ENCODE measurements at places on chromosomes 1 and 21.

GRCh38 chr1:213689260-213689659 lies 298.5 kb upstream of the PROX1 start:
- DNase-seq = no peak

GRCh38 chr1:8078176-8078671 lies 52.1 kb upstream of the ERRFI1 start:
- DNase-seq = no peak

DNA sequence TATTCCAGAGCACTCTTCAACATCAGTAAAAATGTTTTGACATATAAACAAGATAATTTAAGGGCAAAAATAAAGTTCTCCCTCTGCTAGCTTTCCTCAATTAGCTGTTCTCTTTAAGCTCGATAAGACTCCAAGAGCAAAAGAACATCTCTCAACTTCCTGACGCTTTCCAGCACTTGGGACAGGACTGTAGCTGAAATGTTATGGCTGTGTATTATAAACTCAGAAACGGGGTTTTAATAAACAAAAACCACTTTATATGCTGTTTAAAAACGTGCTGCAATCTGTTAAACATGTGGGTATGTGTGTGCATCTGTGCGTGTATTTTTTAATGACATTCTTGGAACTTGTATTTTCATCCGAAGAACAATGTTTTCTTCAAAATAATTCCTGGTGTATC lies 71.5 kb upstream of the RGS2 start:
- DNase-seq = no peak

- peak; percentile 77 for DNase-seq
These were observed 3.0 kb upstream of the TNFRSF4 start for GRCh38 chr1:1216770-1217620.

DNA sequence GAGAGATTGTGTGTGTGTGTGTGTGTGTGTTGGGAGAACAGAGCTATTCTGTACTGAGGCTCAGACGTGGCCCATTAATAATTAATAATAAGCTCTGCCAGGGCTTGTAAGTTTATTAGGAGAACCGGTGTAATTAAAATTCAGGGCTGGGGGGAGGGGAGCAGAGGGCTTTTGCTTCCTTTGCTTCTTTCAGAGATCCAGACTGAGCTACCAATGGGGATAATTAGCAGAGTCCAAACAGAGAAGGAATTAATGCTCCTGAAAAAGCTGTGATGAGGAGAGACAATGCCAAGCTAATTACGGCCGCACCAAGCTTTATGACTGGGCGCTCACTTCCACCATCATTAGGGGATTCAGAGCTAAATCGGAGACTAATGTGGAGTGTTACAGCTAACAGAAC lies 4.5 kb downstream of the SYT6 start:
- no peak for DNase-seq

DNA sequence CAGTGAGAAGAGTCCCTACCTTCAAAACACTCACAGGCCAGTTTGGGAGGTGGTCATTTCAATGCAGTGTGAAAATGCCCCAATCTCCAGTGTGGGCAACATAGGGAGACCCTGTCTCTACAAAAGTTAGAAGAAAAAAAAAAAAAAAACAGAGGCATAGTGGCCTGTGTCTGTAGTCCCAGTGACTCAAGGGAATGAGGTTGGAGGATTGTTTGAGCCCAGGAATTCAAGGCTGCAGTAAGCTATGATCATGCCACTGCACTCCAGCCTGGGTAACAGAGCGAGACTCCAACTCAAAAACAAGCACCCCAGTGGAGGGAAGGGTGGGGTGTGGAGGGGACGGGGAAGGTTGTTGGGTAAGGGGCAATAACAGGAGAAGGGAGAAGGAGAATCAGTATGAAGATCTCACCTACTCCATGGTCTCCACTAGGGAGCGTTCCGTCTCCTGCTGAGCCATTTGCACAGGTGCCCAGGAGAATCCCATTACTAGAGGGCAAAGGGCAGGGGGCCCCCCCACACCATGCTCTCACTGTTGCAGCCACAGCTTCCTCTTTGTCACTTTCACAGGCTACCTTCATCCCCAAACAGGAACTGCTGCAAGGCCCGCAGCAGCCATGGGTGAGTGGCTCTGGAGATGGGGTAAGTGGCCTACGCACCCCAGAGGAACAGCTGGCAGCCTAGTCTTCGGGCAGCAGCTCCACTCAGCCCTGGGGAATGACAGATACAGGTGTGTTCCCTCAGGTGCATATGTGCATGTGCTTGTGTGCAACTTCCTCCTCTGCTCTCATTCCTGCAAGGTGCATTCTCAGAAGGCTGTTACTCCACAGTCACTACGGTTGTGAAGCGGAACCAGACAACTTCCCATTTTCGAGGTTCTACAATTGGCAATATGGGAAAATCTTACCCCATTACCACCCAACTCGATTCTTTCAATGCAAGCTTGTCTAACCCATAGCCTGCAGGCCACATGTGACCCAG lies 87.9 kb upstream of the LYST start:
- DNase-seq = peak; percentile 49

GRCh38 chr1:228058949-228059633 lies 23.4 kb upstream of the ARF1 start:
- peak; percentile 41 for DNase-seq

DNA sequence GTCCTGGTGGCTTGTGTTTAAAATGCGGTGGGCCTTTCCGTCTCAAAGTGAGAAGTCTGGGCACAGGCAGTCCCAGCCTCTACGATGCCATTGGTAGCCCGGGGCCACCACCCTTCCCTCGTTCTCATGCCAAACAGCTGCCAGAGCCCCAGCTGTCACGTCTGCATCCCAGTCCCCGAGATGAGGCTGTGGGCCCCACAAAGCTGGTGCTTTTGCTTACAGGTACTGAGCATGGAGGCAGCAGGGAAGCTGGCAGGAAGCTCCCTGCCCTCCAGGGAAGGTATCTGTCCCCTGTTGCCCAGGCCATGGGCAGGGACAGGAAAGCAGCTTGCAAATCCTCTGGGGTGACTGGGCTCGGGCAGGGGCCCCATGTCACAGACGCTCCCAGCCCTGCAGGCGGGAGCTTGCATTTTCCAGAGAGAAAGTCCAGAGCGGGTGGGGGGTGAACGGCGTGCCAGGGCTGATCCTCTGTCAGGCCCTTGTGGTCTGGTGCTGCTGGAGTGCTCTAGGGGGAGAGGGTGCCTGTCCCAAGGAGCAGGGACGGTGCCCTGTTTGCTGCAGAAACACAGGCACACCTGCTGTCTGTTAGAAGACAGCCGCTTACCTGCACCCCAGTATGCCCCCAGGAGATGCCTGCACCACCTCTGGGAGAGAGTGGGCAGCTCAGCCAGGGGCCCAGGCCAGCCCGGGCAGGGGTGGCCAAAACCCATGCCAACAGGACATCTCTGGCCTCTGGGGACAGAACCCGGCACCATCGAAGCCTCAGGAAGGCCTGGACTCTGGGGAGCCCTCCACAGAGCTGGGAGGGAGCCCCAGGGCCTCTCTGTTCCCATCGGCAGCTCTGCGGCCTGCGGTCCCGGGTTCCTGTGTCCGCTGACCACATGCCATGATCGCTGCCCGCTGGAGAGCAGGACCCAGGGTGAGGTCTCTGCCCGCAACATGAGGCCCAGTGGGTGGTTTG lies 45.9 kb downstream of the SLX9 start:
- DNase-seq = no peak

GRCh38 chr1:176811511-176812288 lies 348.7 kb downstream of the PAPPA2 start:
- DNase-seq = no peak

- DNase-seq = no peak
These were observed 78.3 kb downstream of the NUF2 start for GRCh38 chr1:163399976-163400601.

GRCh38 chr1:183106166-183106565 lies 79.9 kb upstream of the LAMC2 start:
- no peak for DNase-seq

DNA sequence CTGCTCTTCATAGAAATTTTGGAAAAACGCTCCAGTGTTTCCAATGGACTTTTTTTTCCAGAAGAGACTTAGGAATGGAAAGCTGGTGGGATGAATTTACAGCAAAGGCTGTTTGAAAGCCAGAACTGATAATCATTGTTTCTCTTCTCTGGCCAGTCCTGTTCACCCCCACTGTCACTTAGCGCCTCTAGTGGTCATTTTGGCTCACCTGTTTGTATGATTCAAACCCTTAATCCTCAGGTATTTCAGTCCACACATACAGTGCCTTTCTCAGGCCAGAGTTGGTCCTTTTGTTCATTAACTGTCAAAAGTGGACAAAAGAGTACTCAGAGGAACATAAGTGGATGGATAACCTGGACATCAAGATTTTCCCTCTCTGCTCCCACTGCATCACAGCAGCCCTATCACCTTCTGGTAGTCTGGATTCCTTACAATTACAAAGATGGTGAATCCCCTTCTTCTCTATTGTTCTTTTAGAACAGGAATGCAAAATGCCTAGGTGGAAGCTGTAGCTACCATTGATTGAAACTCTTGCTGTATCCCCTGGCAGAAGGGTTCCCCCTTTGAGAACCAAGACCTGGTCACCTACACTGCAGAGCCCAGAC lies 177.6 kb upstream of the OLFM3 start:
- no peak for DNase-seq

GRCh38 chr1:172680244-172680643 lies 21.3 kb downstream of the FASLG start:
- DNase-seq = no peak

DNA sequence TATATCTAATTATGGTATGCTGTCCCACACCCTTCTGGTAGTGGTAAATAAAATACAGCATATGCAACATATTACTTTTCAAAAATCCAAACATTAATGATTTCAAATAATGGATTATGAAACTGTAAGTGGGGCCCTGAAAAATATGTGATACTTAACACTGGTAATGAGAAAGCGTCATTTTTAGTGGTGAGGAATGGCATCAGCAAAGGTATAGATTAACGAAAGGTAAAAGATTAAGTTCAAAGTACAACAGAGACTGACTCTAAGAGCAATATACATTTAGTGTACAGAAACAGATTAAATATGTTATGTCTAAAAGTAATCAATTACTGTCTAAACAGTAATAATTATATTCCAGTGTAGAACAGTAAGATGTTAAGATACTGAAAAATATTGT lies 194.1 kb downstream of the COL24A1 start:
- DNase-seq = no peak

DNA sequence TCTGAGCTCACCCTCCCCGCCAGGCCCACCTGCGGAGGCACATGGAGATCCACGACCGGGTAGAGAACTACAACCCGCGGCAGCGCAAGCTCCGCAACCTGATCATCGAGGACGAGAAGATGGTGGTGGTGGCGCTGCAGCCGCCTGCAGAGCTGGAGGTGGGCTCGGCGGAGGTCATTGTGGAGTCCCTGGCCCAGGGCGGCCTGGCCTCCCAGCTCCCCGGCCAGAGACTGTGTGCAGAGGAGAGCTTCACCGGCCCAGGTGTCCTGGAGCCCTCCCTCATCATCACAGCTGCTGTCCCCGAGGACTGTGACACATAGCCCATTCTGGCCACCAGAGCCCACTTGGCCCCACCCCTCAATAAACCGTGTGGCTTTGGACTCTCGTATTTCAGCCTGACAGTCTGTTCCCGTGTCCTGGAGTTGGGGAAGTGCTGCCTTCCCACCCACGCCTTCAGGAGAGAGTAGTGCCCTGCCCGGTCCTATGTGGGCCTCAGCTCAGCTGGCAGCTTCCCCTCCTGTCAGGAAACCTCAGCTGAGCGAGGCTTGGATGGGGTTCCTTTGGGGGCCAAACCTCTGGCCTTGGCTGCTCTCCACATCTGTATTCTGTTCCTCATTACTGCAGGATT lies 9.2 kb downstream of the ZBTB48 start:
- no peak for DNase-seq

DNA sequence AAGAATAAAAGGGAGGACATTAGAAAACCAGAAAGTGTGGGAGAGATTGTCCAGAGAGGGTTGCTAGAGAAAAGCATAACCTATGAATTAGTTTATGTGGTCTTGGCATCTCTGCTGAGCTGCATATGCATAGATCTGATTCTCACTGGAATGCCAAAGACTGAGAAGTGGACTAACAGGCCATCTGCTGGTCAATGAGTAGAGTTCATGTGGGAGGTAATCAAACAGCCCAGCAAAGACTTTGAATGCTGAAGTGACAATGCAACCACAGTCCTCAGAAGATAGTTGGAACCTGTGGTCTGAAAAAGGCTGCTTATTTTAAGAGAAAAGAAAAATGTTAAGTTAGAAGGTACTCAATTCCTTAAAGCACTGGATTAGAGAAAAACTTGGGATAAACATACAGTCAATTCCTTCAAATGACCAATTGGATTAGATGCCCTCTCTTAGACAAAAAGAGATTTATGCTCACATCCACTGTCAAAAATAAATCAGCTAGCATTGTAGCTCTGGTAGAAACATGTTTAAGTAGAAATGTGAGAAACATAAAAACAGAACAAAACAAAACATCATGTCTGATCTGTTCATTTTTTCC lies 382.8 kb downstream of the AMY1C start:
- DNase-seq = no peak

DNA sequence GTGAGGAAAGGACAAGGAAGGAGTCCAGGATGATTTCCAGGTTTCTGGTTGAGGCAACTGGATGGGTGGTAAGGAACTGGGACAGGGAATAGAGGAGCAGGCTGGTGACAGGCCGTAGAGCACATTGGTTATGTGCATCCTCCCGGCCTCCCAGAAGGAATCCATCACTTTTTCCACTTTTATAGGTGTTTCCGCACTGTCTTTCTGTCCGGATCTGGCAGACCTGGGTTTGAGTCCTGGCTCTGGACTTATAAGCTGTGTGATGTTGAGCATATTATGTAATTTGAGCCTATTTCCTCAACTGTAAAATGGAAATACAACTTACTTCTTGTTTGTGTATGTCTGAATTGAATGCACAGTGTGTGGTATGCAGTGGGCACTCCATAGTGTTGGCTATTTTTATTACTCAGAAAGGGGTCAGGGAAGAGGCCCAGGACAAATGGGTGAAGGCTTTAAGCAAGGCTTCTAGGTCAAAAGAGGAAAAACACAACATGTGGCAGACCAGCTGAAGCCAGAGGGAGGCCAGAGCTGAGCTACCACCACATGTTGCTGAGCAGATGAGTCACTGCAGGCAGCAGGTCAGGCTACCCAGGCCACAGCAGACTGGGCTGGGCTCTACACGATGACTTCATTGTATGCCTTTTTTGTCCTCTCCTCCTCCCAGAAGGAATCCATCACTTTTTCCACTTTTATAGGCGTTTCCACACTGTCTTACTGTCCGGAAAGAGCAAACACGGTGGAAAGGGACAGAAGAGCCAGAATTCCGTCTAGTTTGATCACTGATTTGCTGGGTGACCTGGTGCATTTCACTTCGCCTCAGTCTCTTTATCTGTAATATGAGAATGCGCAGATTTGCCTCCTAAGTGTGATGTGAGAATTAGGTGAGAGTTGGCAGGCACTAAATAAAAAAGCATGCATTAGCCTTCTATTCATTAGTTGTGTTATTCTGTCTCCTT lies 791 bp upstream of the MAST2 start:
- peak; percentile 3 for DNase-seq

GRCh38 chr1:114976891-114977290 lies 52.7 kb upstream of the TSHB start:
- no peak for DNase-seq

DNA sequence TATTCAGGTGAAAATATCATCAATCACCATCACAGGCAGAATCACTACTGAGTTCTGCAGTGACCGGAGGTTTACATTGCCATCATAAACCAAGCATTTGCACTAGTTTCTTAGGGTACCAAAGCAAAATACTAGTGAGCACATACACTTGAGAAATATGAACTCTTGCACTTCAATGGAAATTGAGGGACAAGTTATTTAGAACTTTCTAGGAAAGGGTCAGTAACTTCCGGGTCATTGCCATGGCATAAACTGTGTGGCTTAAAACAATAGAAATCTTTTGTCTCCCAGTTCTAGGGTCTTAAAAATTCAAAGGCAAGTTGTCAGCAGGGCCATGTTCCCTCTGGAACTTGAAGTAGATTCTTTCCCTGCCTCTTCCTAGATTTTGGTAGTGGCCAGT lies 197.5 kb downstream of the ZC3H11B start:
- no peak for DNase-seq
